CD8-positive, alpha-beta T cell (primary cell): ENCODE measurements at places on chromosomes 6 and 20.

GRCh38 chr6:36755435-36756348 is 58.1 kb downstream of the RAB44 start:
- DNase-seq: peak; percentile 44

DNA sequence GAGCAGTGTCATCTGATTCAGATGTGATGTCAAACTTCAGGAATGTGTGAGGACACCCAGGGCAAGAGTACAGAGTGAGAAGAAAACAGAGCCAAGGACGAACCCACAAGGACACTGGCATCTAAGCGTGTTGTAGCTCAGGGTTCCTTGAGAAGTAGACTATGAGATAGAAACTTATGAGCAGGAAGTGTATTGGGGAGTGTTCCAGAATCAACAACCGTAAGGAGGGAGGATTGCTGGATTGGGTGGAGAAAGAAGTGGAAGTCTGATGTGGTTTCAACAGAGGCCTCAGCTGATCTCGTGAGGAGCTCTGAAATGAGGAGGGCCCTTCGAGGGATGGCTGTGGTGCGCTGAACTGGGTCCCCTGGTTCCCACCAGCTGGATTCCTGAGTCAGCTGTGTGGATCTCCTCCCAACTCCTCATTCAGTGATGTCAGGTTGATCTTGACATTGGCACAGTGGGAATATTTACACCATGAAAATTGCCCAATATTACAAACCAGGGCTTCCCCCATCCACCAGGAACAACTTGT is 25.7 kb upstream of the IGF2R start:
- no peak for DNase-seq

- no peak for DNase-seq
Measured at GRCh38 chr6:137700751-137701477, 166.1 kb upstream of the TNFAIP3 start.

- no peak for DNase-seq
Measured at GRCh38 chr6:134493789-134494188, 175.9 kb upstream of the SGK1 start.

- DNase-seq: no peak
Measured at GRCh38 chr6:168962886-168963285, 290.8 kb downstream of the THBS2 start.

GRCh38 chr20:45269754-45270270 is 15.4 kb upstream of the SLPI start:
- DNase-seq: no peak

- no peak for DNase-seq
Measured at GRCh38 chr20:21523281-21523868, 9.5 kb upstream of the NKX2-2 start.

- no peak for DNase-seq
Measured at GRCh38 chr6:128305228-128305627, 215.2 kb downstream of the PTPRK start.

GRCh38 chr6:80535914-80536565 is 429.6 kb downstream of the BCKDHB start:
- no peak for DNase-seq

GRCh38 chr20:38806855-38807655 is 1.6 kb downstream of the PPP1R16B start:
- DNase-seq: peak; percentile 70

DNA sequence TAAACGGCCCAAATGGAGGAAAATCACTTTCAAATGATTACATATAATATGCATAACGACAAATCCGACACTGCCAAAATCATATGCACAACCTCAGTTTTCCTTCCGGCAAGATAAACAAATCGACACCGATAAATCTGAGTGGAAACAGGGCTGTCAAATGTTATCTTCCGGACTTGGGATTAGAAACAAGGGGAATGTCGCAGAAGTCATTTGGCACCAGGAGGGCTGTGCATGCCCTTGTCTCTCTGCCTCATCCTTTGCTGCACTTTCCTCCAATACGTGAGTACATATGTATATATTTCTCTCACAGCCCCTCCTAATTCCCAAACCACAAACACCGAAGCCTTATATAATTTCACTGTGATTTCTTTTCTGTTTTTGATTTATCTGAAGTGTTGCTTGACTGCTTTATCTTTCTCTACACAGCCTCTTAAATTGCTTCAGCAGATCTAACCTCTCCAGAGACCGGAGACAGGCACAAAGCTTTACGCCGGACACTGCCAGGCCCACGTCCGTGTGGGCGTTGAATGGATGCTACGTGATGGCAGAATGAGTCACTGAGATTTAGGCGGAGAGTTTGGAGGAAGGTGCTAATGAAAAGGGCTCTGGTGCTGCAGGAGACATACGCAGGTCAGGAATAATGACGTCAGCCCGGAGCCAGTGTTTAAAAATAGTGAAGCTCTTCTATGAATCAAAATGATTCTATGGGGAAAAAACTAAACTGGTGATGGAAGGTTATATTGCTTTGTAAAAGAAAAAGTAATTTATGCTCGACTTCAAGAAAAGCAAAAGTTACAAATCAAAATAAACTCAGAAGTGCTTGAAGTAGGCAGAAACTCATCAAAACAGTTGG is 21.0 kb upstream of the PRELID3B start:
- DNase-seq: no peak

DNA sequence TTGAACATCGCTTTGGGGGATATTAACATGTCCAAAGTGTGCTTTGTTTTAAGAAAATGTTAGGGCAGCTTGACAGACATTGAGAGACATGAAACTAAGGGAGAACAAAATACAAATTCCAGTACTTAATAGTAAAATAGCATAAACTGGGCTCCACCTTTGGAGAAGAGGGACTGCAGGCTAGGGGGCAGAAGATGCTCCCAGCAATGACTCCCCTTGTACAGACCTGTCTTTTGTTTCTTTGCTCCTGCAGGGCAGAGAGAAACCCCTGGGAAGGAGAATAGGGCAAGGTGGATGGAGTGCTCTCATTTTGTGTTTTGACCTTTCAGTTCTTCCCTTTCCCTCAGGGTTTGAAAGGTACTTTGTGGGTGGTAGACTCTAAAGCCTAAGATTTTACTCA is 115.6 kb upstream of the PLCB4 start:
- DNase-seq: no peak

GRCh38 chr6:136646377-136646776 is 96.2 kb upstream of the MAP7 start:
- no peak for DNase-seq

GRCh38 chr6:1633366-1634021 is 23.8 kb downstream of the FOXC1 start:
- DNase-seq: no peak

GRCh38 chr6:136060759-136061158 is 189.4 kb downstream of the MTFR2 start:
- no peak for DNase-seq

GRCh38 chr20:764255-764654 is 4.0 kb downstream of the SLC52A3 start:
- DNase-seq: no peak

GRCh38 chr20:1204113-1204512 is 859 bp downstream of the C20orf202 start:
- no peak for DNase-seq

GRCh38 chr6:143224516-143224915 is 163.8 kb downstream of the AIG1 start:
- no peak for DNase-seq

GRCh38 chr6:10561611-10562199 is 40.6 kb downstream of the GCNT2 start:
- DNase-seq: no peak

DNA sequence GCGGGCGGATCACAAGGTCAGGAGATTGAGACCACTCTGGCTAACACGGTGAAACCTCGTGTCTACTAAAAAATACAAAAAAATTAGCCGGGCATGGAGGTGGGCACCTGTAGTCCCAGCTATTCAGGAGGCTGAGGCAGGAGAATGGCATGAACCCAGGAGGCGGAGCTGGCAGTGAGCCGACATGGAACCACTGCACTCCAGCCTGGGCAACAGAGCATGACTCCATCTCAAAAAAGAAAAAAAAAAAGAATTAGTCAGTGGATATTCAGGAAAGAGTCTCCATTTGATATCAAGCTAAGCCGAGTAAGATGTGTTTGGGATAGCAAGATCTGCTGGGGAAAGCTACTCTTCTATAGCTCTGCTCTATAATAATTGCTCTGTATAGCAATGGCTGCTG is 41.0 kb downstream of the MOCS1 start:
- DNase-seq: no peak

- no peak for DNase-seq
Measured at GRCh38 chr20:44720997-44721784, 6.0 kb downstream of the CCN5 start.

- DNase-seq: no peak
Measured at GRCh38 chr6:138856654-138857053, 60.8 kb downstream of the ECT2L start.

DNA sequence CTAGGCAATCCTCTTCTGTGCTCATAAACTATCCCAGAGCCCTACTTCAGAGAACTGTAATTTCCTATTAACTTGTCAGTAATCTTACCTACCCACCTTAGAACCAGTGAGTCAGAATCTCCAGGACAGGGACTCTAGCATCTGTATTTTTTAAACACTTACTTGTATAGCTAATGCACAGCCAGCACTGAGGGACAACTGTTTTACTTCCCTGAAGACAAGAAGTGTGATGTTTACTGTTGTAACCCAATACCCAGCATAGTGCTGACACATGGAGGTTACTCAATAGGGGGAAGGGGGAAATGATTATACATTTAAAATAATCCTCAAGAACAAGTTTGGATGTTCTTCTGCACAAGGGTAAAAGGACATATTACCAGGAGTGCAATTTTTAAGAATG is 130.8 kb downstream of the BTBD9 start:
- no peak for DNase-seq

- DNase-seq: no peak
Measured at GRCh38 chr20:8587251-8587650, 455.2 kb downstream of the PLCB1 start.

GRCh38 chr20:10558635-10559187 is 115.1 kb downstream of the JAG1 start:
- DNase-seq: peak; percentile 15

GRCh38 chr6:28811873-28812272 is 111.9 kb downstream of the TRIM27 start:
- DNase-seq: no peak

DNA sequence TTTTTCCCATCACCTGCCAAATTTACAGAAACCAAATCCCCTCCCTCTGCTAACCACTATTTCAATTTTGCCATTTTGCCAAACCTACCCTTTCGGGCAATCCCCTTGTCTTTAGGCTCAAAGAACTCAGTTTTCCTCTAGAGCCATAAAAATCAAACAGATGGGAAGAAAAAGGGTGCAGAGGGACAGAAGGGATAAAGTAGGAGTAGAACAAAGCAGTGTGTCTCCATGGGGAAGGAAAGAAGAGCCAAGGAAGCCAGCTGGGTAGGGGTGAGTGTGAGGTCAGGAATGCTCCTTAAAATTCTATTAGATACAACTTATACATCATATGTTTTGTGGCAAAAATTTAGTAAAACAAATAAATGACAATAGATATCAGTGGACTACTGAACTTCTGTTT is 316.5 kb downstream of the BTBD9 start:
- DNase-seq: no peak

GRCh38 chr6:85537055-85537494 is 56.6 kb downstream of the SNX14 start:
- no peak for DNase-seq

GRCh38 chr20:2631228-2631627 is 21.2 kb upstream of the NOP56 start:
- DNase-seq: no peak

- DNase-seq: no peak
Measured at GRCh38 chr6:126447367-126447766, 107.5 kb downstream of the CENPW start.

DNA sequence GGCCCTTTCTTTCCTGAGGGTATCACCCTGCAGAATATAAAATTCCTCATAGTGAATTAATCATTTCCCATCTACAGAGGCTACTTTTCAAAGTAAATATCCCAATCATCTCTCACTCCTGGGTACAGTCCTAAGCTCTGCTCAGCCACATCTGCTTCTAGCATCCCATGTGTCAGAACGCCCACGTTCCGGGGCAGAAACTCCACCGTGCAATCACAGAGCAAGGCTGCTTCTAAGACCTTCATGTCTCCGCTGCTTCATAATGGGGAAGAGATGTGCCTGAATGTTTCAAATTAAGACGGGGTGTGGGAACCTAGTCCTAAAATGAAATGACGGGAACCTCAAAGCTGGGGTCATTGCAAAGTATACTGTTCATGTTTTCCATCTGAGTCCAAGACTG is 208.8 kb upstream of the GMDS start:
- no peak for DNase-seq

DNA sequence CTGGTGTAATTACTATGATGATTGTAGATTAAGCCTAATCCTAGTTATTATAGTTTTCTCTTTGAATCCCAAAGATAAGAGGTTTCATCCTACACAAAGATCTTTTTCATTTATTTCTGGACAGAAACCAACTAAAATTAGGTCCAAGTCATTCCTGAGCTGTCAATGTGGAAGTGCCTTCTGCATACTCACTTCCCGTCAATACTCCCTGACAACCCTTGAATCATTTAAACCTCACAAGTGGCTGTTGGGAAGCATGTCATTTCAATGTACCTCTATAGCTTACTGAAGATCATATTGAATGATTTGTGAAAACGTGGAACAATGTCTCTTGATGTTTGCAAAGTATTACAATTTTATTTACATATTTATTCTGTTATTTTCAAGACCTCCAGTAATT is 274.1 kb downstream of the HACE1 start:
- DNase-seq: no peak

- DNase-seq: no peak
Measured at GRCh38 chr6:145036236-145036635, 699.1 kb downstream of the EPM2A start.

DNA sequence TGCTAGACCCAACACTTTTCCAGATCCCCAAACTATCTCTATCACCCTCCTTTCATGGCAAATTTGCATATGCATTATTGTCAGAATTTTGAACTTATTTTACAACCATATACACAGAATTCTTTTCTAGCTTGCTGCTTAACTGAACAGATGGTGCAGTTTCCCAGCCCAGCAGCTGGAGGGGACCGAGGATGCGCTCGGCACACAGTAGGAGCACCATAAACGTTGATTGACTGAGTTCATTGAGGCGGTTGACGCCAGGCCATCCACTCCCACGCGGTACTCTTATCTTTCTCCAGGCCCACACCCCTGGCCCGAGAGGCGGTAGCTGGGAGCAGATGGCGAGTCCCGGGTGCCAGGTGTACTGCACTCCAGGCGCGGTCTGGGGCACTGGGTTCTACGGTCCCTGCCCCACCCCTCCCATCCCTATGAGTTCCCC is 6.8 kb upstream of the SOX4 start:
- DNase-seq: no peak
